ENCODE measurements at places on chromosomes 6 and 20. TPM values are rescaled to one million over a fixed set of nuclear protein-coding genes. Genes with fewer than 3 reads are reported as not detected.

GRCh38 chr20:43977962-43978361, 63.3 kb downstream of the TOX2 start:
- no peaks in the 10 kb centered on the region for H3K4me1 ChIP-seq
- H3K27ac ChIP-seq: no peak overlapping the region
- no peaks in the 10 kb centered on the region for H3K36me3 ChIP-seq
- H3K4me3 ChIP-seq: no peak overlapping the region
- no peak for DNase-seq

DNA sequence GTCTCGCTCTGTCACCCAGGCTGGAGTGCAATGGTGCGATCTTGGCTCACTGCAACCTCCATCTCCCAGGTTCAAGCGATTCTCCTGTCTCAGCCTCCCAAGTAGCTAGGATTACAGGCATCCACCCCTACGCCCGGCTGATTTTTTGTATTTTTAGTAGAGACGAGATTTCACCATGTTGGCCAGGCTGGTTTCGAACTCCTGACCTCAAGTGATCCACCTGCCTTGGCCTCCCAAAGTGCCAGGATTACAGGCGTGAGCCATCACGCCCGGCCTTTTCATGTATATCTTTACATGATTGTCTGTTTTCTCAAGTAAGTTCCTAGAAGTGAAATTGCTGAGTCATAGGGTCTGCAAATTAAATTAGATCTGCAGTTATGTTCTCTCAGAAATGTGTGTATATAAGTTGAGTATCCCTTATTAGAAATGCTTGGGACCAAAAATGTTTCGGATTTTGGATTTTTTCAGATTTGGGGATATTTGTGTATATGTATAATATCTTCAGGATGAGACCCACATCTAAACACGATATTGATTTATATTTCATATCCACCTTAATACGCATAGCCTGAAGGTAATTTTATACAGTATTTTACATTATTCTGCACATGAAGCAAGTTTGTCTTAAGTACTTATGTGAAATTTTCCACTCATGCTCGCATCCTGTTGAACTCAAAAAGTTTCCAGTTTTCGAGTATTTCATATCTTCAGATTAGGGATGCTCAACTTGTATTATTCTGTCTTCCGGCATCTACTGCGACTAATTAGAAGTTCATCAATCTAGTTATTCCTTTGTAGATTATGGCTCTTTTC, 40.4 kb downstream of the TAB2 start:
- H3K27me3 ChIP-seq: no peaks in the 10 kb centered on the region
- no peak overlapping the region for H3K4me3 ChIP-seq
- no peak for DNase-seq
- H3K4me1 ChIP-seq: no peaks in the 10 kb centered on the region

FOXO3 gene
- total RNA-seq: 33.4 TPM

GSTA2 gene
- total RNA-seq: 0.35 TPM

LINC00237 gene
- not detected for total RNA-seq

DNA sequence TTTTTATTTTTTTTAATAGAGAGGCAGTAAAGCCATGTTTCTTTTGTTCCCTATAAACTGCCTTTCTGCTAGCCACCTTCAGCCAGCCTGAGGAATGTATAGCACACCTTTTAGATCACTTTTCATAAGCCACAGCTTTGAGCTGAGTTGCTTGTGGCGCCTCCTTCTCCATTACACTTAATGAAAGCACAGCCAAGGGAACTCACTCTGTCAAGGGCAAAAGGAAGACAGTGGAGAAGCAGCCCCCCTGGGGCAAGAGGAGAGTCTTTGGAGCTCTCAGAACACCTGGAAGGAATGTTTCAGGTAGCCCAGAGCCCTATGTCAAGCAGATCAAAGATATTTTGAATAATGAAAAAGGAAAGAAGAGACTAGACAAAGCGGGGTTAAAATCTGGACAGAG, 235.1 kb downstream of the CLIC5 start:
- no peaks in the 10 kb centered on the region for H3K36me3 ChIP-seq
- no peak overlapping the region for H3K4me3 ChIP-seq

PHF10 gene
- total RNA-seq: 37.5 TPM

DEFB128 gene
- total RNA-seq: not detected

DNA sequence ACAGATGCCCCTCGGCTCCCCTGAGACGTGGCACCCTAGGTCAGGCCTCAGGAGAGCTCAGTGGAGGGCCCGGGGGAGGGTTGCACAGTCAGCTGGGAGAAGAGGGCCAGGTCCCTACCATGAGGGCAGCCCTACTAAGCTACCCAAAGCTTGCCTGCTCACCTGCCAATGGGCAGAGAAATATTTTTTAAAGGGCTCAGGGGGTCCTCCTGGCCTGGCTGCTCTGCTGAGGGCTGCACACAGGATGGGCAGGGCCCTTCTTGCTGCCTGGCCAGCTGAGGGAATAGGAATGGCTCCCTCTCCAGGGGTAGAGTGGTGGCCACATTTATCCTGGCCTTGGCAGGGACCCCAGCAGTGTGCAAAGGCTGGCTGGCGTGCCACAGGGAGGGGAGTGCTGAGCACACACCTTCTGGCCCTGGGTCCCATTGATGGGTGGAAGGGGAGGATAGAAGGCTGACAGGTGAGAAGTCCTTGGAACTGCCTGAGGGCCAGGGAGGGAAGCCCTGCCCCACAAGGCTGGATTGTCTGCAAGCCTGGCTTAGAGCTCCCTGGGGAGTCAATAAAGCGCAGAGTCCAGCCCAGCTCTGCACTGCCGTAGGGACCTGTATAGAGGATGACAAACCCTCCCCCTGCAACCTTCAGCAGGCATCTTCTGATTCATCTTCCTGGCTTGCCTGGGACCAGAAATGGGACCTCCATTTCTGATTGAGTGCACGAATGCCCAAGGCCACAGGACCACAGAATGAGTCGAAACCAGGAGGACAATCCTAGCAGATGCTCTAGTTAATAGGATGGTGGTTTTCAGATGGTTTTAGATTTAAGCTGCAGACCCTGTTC, 62.1 kb downstream of the NOL4L start:
- no peaks in the 10 kb centered on the region for H3K4me1 ChIP-seq
- H3K4me3 ChIP-seq: no peak overlapping the region
- H3K27me3 ChIP-seq: no peaks in the 10 kb centered on the region
- no peaks in the 10 kb centered on the region for H3K36me3 ChIP-seq
- no peak overlapping the region for H3K27ac ChIP-seq

VGLL2 gene
- not detected for total RNA-seq

GRCh38 chr6:105793130-105793529, 293.0 kb upstream of the PRDM1 start:
- H3K36me3 ChIP-seq: no peaks in the 10 kb centered on the region
- DNase-seq: peak; percentile 24
- H3K27me3 ChIP-seq: no peaks in the 10 kb centered on the region
- no peak overlapping the region for H3K4me3 ChIP-seq
- H3K27ac ChIP-seq: no peak overlapping the region

GRCh38 chr6:133544419-133544818, 303.3 kb downstream of the EYA4 start:
- no peaks in the 10 kb centered on the region for H3K36me3 ChIP-seq
- H3K27ac ChIP-seq: no peak overlapping the region
- no peak for DNase-seq
- no peaks in the 10 kb centered on the region for H3K4me1 ChIP-seq

GRCh38 chr6:6678185-6678671, 89.7 kb downstream of the LY86 start:
- no peak overlapping the region for H3K4me3 ChIP-seq
- H3K27ac ChIP-seq: peak overlapping the region; percentile 64
- peak; percentile 80 for DNase-seq
- H3K27me3 ChIP-seq: no peaks in the 10 kb centered on the region
- H3K4me1 ChIP-seq: peaks cover 7% of the 10 kb centered on the region

- no peaks in the 10 kb centered on the region for H3K4me1 ChIP-seq
- H3K27me3 ChIP-seq: no peaks in the 10 kb centered on the region
- no peak for DNase-seq
- H3K36me3 ChIP-seq: no peaks in the 10 kb centered on the region
Observed at GRCh38 chr6:161711938-161712337, 438.1 kb upstream of the AGPAT4 start.

RPRD1B gene
- total RNA-seq: 42.5 TPM

- peak overlapping the region; percentile 46 for H3K27ac ChIP-seq
- DNase-seq: no peak
- H3K36me3 ChIP-seq: peaks cover 4% of the 10 kb centered on the region
- H3K4me3 ChIP-seq: peak overlapping the region; percentile 64
Observed at GRCh38 chr20:56467968-56468315, 485 bp upstream of the RTF2 start.

HECA gene
- 41.1 TPM for total RNA-seq

KDM1B gene
- 43.5 TPM for total RNA-seq

EPB41L1 gene
- total RNA-seq: 59.2 TPM

GRCh38 chr6:168121303-168121665, 42.3 kb upstream of the FRMD1 start:
- no peak overlapping the region for H3K27ac ChIP-seq
- no peaks in the 10 kb centered on the region for H3K36me3 ChIP-seq
- H3K27me3 ChIP-seq: no peaks in the 10 kb centered on the region

DNA sequence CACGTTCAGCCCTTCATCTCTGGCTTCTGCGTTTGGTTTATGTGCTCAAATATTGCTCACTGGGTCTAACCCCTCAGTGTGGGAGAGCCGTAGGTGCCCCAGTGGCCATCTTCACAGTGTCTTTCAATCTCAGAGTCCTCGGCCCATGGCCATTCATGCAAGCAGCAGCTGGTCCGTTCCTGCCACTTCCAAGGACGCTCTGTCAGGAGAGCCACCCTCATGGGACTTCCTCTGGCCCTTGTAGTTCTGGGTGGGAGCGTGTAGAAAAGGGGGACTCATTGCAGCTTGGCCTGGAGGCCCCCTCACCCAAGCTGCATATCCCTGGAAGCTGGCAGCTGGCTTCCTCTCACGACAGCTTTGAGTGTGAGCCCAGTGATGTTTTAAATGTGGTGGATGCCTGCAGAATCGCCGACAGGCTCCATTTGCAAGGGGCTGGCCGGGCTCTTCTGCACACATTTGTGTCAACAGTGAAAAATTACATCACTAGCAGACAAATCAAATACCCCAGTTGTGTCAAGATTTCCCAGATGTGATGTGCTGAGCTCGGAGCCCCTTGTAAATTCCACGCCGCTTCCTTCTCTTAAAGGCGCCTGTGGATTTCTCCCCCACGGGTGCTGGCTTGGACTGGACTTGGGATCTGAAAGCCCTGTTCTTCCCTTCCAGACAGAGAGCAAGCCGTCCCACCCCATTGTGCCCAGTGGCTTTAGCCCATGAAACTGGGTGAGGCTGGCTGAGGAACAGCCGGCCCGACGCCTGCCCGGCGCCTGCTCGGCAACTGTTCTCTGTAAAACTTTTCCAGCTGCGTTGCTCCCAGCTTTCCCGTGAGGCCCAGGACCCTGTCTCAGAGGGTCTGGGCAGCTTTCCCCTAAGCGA, 360.1 kb downstream of the TAF4 start:
- H3K36me3 ChIP-seq: no peaks in the 10 kb centered on the region
- H3K4me3 ChIP-seq: no peak overlapping the region
- DNase-seq: no peak
- H3K4me1 ChIP-seq: no peaks in the 10 kb centered on the region
- H3K27me3 ChIP-seq: no peaks in the 10 kb centered on the region

RNF114 gene
- total RNA-seq: 109 TPM

- no peak for DNase-seq
- no peaks in the 10 kb centered on the region for H3K27me3 ChIP-seq
- H3K4me1 ChIP-seq: no peaks in the 10 kb centered on the region
- H3K36me3 ChIP-seq: no peaks in the 10 kb centered on the region
- H3K27ac ChIP-seq: no peak overlapping the region
Observed at GRCh38 chr20:23203310-23203709, 117.2 kb upstream of the CD93 start.

GRCh38 chr6:74467533-74468215, 738.2 kb downstream of the COL12A1 start:
- no peak for DNase-seq
- H3K4me3 ChIP-seq: no peak overlapping the region
- H3K36me3 ChIP-seq: no peaks in the 10 kb centered on the region
- no peak overlapping the region for H3K27ac ChIP-seq

- H3K4me3 ChIP-seq: peak overlapping the region; percentile 35
- H3K4me1 ChIP-seq: no peaks in the 10 kb centered on the region
- DNase-seq: peak; percentile 17
- no peak overlapping the region for H3K27ac ChIP-seq
- peaks cover 37% of the 10 kb centered on the region for H3K27me3 ChIP-seq
Observed at GRCh38 chr6:72622094-72622940, 453 bp downstream of the KCNQ5 start.

IPCEF1 gene
- 1.2 TPM for total RNA-seq

- peak overlapping the region; percentile 38 for H3K27ac ChIP-seq
- H3K36me3 ChIP-seq: no peaks in the 10 kb centered on the region
- H3K4me3 ChIP-seq: no peak overlapping the region
- H3K27me3 ChIP-seq: no peaks in the 10 kb centered on the region
Observed at GRCh38 chr20:1383623-1384404, 9.0 kb downstream of the FKBP1A start.

DNA sequence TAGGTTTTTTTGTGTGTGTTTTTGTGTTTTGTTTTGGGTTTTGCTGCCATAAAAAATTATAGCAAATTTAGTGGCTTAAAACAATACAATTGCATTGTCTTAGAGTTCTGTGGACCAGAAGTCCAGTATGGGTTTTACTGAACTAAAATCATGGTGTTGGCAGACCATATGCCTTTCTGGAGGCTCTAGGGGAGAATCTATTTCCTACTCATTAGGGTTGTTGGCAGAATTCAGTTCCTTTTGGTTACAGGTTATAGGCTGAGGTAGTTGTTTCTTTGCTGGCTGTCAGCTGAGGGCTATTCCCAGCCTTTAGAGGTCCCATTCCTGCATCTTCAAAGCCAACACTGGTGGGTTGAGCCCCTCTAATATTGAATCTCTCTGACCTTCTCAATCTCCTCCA, 181.3 kb downstream of the IBTK start:
- no peak for DNase-seq
- no peak overlapping the region for H3K4me3 ChIP-seq
- H3K4me1 ChIP-seq: no peaks in the 10 kb centered on the region
- H3K36me3 ChIP-seq: no peaks in the 10 kb centered on the region
- no peaks in the 10 kb centered on the region for H3K27me3 ChIP-seq

DNA sequence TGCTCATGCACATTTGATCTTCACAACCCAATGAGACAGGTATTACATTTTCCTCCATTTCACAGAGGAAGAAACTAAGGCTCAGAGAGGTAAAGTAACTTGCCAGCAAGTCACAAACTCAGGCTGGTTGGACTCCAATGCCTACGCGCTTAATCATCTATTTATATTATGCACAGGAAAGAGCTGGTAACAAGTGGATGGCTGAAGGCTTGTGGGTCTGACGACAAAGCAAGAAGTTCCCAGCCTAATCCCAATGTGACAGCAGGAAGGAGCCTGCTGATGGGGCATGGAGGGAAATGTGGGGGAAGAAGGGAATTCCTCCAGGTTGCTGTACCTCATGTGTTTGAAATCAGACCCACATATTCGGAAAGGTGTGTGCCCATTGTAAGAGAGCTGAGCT, 3.9 kb downstream of the CDH22 start:
- H3K27me3 ChIP-seq: peaks cover 31% of the 10 kb centered on the region
- H3K36me3 ChIP-seq: no peaks in the 10 kb centered on the region
- peaks cover 8% of the 10 kb centered on the region for H3K4me1 ChIP-seq
- no peak for DNase-seq
- H3K27ac ChIP-seq: no peak overlapping the region
- no peak overlapping the region for H3K4me3 ChIP-seq
